NCI-H510A treated with DMSO at 0.1 percent for 48 hours (cell line): ENCODE measurements at places on chromosomes 2 and 18.

DNA sequence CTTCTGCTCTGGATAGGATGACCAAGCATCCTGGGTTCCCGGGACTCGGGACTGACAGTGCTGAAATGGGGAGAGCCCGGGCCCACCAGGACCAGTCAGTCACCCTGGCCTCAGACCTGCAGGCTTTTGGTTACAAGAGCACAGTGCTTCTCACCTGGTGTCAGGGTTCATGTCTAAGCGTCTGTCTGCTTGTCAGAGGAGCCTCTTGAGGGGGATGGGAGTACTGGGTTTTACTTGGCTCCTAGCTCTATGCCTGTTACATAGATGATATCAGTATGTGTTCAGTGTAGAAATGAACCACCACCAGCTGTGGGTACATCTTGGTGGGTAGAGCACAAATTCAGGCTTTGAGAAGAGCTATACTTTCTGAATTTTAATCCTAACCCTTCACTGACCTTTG is 29.9 kb downstream of the PCARE start:
- no peak for DNase-seq

GRCh38 chr2:150468350-150468960 is 19.0 kb downstream of the RND3 start:
- DNase-seq: no peak

DNA sequence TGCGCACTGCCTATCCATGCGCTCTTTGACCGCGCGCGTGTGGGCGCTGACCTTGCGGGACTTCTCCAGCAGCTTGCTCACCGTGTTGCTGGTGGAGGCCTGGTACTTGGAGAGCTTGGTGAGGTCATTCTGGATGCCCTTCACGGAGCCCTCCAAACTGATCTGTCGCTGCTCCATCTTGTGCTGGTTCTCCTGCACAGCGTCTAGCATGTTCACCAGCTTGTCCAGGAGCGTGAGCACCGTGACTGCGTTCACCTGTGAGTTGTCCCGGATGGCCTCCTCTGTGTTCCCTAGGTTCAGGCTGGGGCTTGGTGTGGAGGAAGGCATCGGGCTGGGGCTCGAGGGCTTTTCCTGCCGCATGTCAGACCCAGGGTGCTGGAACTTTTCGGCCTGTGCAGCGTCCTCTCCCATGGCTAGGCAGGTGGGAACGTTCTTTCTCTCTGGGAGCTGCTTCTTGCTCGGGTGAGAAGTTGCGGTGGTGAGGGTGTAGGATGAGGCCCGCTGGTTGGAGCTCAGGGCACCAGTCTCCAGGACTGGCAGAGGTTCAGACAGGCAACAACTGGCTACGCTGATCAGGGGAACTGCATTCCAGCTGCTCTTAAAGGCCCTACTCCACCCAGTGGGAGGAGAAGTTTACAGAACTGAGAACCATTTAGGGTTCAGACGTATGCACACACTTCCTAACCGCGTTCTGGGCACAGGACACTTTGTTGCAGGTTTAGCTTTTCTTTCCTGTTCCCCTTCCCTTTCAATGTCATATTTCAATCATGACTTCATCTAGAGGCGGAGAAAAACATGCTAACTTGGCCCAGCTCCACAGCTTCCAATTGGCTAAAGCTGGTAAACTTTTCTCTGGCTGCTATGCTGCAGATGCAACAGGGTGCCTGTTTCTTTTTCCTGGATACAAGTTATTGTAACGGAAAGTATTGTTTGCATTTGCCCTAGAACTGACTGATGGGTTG is at the start of gene CAVIN2:
Gene CAVIN2, minus strand, starts transcription at position 574 of the 962 bp plus-strand sequence. Its CDS starts 163 bp downstream, at position 411.
- peak; percentile 50 for DNase-seq

DNA sequence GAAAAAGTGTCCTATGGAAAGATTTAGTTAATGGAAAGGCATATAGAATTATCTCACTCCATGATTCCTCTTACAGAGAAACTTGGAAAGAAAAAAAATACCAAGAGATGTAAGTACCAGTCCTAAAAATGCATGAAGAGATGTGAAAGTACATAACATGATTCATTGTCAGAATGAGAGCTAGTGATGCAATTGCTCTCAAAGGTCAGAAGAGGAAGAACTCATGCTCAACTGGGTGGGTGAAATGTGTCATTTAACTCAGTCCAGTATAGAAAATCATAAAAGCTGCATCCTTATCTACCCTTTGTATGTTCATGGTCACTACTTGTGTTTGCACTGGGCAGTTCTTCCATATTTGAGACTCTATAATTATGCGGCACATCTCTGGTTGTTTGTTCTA is 300.0 kb upstream of the PIK3C3 start:
- no peak for DNase-seq

GRCh38 chr2:151973901-151974199 is 125.0 kb downstream of the CACNB4 start:
- peak; percentile 75 for DNase-seq

GRCh38 chr18:61402726-61403125 is 69.5 kb downstream of the CDH20 start:
- DNase-seq: no peak

DNA sequence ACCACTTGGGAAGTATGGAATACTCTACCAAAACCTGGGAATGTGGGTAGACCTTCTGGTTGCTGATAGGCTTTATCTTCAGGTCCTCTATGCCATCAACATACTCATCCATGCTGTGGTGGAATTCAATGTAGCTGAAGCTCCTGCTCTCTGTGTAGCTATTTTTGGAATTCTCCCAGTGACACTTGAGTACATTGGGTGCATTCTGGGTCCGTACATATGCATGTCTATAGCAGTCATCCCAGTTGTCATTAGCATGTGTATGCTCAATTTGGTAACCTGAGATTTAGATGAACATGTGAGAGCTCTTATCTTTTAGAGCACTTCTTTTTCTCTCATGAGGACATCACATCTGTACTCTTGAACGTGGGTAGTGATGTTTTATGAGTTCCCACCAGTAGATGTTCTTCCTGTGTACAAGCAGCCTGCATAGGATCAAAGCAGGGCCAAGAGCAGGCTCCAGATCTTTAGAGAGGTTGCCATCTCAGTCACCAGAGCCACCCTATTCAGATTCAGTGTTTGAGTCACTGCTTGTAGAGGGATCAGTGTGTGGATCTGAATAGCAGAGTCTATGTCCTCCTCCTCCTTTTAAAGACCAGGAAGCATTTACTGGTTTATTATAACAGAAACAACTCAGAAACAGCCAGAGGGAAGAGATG is 65.9 kb downstream of the MGAT5 start:
- DNase-seq: peak; percentile 80

- DNase-seq: peak; percentile 81
Observed at GRCh38 chr18:52422985-52423601, 83.1 kb downstream of the DCC start.

GRCh38 chr2:142813830-142814829 is 63.3 kb upstream of the KYNU start:
- no peak for DNase-seq

GRCh38 chr18:44036501-44036900 is 644.2 kb upstream of the SETBP1 start:
- no peak for DNase-seq

- no peak for DNase-seq
Observed at GRCh38 chr18:59705145-59705544, 7.9 kb upstream of the CCBE1 start.

GRCh38 chr2:209501579-209501978 is 77.7 kb downstream of the MAP2 start:
- DNase-seq: no peak

- DNase-seq: no peak
Observed at GRCh38 chr18:49738721-49739120, 74.6 kb downstream of the ACAA2 start.

GRCh38 chr2:62423235-62423634 is 82.8 kb downstream of the TMEM17 start:
- DNase-seq: no peak

DNA sequence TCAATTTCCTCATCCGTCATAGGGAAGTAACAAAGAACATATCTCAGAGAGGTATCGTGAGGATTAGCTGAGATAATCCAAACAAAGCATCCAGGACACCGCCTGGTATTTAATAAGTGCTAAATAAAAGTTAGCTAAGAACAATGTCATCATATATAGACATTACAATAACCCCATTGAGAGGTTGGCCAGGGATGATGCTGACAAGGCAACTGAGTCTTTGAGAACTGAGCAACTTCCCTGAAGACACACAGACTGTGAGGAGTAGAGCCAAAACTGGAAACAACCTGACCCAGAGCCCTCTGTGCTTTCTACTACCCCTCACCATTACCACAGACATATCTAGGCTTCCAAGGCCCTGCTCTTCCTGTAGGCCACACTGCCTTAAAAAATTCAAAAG is 1.6 kb upstream of the DCTN1 start:
- DNase-seq: no peak

DNA sequence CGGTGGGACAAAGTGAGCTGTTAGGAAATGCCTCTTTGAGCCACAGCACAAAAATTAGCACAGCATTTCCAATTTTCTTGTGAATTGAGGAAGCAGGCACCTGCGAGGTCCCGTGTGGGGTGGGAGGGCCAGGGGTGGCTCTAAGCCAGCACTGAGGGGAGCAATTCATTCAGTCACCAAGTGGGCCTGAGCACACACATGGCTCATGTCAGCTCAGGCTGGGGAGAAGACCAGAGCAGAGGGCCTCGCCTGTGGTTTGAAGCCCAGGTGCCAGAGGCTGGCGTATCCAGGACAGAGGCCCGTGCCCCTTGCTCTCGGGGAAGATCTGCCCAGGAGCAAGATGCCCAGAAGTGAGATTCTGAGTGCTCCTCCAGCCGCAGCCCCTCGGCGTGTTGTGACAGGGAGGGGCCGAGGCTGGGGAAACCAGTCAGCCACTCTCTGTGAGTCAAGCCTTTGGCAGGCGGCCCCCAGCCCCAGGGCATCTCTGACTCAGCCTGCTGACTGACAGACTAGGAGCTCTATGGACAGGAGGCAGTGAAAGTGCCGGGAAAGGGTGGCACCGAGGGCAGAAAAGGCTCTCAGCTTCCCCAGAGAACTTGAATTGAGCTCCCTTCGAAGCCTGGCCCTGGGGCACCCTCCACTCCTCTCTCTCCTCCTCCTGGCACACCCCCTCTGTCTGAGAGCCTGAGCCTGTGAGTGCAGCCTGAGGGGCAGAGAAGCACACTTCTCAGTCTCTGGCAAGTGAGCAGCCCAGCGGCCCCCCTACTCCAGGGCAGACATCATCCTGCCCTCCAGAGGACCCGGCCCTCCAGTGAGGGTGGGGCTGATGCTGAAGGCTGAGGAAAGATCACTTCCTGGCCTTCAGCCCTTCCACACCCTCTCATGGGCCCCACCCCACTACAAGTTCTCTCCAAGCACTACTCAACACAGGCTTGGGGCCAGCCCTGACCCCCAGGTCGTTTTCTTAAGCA is 32.3 kb downstream of the CYP26B1 start:
- DNase-seq: no peak

- no peak for DNase-seq
Observed at GRCh38 chr2:28413899-28414295, 21.2 kb downstream of the FOSL2 start.

- no peak for DNase-seq
Observed at GRCh38 chr18:23274638-23275482, 139.6 kb downstream of the CABLES1 start.

DNA sequence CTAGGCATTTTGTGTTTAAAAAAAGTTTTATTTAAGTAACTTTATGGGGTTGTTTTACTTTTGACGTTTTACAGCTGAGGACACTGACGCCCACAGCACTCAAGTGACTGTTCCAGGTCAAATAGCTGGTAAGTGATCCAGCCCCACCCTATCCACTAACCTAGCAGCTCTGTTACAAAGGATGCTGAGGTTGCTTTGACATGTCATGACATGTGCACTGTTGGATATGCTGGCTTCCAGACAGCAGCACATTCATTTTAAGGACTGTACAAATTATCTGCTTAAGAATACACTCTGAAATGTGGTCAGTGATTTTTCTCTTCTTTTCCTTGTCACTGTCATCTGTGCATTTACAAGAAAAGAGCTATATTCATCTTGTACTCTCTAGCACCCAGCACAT is 417.5 kb downstream of the ZEB2 start:
- no peak for DNase-seq

- DNase-seq: peak; percentile 38
Observed at GRCh38 chr18:64208516-64208915, 59.6 kb upstream of the LINC00305 start.

DNA sequence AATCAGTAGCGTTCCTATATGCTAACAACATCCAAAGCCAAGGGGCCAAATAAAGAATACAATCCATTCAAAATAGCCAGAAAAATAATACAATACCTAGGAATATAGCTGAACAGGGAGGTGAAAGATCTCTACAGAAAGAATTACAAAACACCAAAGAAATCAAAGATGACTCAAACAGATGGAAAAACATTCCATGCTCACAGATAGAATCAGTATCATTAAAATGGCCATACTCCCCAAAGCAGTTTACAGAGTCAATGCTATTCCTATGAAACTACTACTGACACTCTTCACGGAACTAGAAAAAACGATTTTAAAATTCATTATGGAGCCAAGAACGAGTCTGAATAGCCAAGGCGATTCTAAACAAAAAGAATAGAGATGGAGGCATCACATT is 57.4 kb downstream of the CCBE1 start:
- no peak for DNase-seq
